ENCODE measurements at places on chromosomes 6 and 20.

DNA sequence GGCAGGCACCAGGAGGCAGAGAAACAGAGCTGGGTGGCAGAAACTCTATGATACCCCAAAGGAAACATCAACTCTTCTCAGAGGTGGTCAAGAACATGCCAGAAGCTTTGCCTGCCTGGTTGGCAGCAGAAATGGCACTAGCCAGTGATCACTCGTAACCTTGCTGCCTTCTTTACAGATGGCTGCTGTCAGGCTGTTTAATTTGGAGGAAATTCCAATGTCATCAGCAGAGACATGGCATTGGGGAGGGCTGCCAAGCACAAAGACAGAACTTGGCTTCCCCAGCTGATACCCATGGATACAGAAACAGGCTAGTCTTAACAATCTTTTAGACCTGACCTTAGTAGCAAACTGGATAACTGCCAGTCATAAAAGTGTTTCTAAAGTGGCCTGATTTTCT, 153.6 kb downstream of the GMPR start:
- DNase-seq: no peak

- no peak for DNase-seq
These were observed 60.3 kb downstream of the BMP6 start for GRCh38 chr6:7786214-7786661.

DNA sequence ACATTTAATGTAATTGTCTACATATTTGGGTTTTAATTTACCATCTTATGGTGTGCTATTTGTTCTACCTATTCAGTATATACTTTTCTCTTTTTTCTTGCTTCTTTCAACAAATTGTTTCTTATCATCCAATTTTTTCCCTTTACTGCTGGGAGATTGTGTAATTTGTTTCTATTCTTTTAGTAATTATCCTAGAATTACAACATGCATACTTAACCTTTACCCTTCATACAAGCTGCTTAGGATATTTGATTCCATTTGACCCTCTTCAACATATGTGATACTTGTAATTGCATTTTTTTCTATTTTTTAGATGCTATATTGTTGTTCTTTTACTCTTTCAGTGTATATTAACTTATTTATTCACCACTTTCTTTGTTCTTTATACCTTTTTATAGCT, 15.1 kb upstream of the TBPL1 start:
- DNase-seq: no peak

DNA sequence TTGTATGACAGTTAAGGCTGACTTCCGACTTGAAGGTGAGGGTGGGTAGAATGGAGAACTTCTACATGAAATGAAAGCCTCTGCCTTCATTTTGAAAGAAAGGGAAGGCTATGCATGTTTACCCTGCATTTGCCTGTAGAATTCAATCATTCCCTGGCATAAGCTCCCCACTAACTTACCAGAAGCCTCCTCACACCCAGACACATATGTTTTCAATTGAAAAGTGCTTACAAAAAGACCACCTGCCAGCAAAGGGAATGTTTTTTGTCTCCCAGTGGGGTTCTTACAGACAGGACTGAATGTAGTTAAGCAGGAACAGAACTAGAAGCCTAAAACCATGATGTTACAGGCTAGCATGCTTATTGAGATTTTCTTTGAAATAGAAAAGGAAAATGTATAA, 392.1 kb upstream of the HSF2 start:
- DNase-seq: no peak

- no peak for DNase-seq
These were observed 57.1 kb downstream of the TCP11 start for GRCh38 chr6:35084041-35084491.

- no peak for DNase-seq
These were observed 48.2 kb upstream of the TENT5A start for GRCh38 chr6:81800666-81801065.

DNA sequence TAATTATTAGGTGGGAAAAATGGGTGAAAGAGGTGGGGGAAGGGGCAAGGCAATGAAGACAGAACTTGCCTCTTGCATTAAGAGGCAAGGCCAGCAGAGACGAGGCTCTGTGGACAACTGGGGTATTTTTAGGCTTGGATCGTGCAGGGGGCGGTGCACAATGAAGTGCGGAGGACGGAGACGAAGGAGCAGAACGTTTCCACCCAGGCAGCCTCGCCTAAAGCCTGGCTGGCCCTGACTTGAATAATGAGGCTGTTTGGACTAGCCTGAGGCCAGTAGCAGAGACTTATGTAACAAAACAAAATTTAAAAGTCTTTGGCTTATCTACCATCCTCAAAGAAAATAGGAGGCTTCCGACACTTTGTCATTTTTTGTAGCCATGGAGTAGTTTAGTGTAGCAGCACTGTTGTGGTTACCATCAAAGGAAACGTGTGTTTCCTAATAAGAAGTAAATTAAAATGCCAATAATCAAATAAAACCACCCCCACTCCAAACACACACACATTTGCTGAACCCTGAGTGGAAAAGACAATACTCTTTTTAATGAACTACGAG, 370.0 kb upstream of the CNR1 start:
- DNase-seq: no peak

GRCh38 chr6:118316796-118317384, 231.2 kb upstream of the PLN start:
- no peak for DNase-seq

GRCh38 chr6:151009576-151009975, 144.1 kb downstream of the MTHFD1L start:
- no peak for DNase-seq

GRCh38 chr6:16519265-16520242, 241.7 kb downstream of the ATXN1 start:
- DNase-seq: no peak

DNA sequence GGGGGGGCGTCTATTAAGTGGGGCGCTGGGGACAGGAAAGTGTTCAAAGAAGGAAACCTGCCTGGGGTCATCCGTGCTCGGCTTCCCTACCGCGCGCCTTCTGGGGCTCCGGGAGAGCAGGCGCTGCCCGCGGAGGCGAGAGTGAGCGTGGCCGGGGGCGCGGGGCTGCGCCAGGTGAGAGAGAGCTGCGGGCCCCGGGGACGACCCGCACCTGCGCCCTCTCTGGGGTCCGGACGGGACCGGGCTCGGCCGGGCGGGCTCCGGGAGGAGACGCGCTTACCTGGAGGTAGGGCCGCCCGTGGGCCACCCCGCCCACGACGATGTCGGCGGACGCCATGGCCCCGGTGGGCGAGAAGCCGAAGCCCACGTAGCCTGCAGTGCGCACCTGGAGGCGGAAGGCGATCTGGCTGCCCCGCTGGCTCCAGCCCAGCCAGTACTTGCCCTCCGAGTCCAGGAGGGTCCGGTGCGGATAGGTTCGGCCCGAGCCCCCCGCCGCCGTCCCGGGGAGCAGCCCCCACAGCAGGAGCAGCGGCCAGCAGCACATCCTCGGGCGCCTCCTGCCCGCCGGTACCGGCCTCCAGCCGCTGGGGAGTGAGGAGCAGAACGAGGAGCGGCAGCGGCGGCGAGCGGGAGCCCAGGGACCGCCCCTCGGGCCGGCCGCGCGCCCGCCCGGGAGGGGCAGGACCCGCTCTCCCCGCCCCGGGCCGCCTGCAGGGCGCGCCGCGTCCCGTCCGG, at the start of gene MOXD1:
Gene MOXD1 (minus strand): TSS at position 593 of the 735 bp plus-strand sequence. CDS start 49 bp downstream, at position 544.
- DNase-seq: no peak

DNA sequence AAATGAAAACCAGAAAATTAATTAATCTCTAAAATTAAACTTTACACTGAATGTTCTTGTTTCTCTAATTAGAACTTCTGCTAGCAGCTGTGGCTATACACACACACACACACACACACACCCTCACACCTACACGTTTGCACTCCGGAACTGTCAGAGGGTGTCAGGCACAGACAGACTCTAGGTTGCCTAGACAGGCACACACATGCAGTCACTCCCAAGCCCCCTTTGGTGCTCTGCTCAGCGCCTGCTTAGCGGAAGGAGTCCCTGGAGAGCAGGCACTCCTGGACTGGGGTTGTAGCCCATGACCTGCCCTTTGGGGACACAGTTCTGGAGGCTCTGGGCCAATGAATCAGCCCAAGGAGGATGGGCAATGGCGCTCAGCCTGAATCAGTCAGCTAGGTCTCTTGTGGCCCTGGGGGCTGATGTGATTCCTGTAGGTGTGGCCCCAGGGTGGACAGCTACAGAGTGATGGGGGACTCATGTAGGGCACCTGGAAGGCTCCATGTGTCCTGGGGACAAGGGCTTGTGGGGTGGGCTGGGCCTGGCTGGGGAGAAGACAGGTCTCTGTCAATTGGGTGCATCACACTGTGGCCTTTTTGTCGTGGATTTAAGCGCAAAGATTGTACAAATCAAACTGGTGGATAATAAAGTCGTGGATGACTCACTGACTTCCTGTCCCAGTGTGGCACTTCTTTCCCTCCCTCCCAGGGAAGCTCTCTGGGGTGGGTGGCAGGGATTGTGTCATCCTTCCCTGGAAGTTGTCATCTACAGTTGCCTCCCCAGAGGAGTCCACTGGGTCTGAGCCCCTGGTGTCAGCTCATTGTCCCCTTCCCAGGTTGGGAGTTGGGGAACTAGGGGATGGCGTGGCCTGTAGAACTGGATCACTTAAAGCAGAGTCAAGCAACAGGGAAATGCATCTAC, 8.8 kb downstream of the TMEM151B start:
- DNase-seq: no peak

GRCh38 chr20:61599061-61599531, 347.0 kb downstream of the CDH4 start:
- no peak for DNase-seq

DNA sequence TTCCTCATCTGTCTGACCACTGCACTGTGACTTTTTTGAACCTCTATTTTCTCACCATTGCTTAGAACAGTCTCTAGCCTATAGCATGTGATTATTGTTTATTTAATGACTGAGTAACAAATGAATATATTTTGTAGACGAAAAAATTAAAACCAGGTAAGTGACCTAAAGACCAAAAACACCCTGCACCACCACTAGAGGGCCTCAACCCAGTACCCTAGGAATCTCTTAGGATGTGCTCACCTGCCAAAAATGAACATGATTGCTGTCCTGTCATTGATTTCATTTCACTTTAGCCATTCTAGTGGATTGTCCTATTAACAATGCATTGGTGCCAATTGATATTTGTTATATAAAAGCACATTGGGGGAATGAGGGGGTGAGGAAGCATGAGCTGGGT, 199.1 kb downstream of the COL9A1 start:
- DNase-seq: no peak

DNA sequence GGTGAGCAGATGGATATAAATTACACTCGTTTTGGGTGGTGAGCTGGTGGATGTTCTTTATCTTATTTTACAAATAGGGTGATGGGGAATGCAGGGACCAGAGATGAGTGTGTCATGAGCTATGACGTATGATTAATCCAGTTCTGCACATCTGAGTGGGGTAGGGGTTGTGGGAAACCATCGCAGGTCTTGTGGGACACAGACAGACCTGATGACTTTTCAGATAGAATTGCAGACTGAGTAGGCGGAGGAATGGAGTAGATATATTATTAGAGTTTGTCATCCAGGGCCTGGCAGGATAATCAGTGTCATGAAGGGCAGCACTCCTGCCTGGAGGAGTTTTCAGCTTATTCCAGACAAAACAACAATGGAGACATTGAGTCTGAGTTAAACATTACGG, 12.9 kb upstream of the DSP start:
- DNase-seq: no peak

DNA sequence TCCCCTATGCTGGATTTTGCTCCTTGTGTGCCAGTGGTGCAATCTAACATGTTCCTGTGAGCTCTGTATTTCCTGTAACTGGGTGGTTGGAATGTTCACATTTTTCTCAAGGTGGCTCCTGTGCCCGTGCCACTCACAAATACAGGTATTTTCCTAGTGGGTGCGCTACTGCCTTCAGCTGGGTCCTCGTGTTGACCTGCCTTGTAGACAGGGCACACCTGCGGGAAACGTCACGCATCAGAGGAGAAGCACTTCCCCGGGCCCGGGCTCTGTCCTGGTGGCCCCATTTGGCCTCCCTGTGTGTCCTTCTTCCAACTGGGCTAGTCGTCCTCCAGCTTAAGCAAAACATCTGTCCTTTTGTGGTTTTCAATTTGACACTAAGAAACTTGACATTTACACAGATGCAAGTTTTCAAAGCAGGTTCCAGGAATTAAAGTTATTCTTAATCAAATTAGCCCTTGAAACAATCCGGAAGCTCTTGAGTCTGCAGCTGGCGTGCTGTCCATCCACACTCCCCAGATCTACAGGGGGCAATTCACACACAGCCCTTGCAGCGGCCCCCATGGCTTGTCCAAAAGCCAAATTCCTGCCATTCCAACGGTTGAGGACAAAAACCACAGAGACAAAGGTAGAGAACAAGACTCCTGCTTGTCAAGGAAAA, 275.1 kb downstream of the CDC5L start:
- DNase-seq: no peak

DNA sequence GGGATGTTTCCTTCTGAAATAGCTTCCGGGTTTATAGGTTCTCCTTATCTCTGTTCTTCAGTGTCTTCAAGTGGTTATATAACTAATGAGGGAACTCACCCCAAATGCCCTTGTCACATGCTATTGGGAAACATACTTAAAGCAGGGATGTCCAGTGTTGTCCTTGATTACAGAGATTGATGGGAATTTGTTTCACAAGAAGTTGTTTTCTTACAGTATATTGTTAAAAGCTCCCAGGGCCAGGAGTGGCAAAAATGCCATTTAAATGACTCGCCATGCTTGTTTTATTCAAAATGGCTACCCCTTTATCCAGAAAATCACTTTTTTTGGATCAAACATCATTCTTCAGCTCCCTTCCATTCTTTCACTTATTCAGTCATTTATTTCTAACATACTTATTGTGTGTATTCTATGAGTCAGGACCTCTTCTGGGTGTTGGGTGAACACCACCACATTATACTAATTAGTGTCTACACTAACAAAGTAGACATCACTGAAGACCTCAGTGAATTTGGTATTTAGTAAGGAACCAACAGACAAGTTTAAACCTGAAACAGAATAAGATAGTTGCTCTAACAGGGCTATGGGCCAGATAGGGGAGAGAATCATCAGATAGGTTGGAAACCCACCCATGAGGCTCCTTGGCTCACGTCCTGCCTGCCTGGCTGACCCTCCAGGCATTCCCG, 791.1 kb downstream of the MAFB start:
- no peak for DNase-seq

- no peak for DNase-seq
These were observed 1.3 kb upstream of the NDUFAF4 start for GRCh38 chr6:96899019-96899418.

- DNase-seq: no peak
These were observed 103.1 kb upstream of the SMLR1 start for GRCh38 chr6:130724089-130724488.

DNA sequence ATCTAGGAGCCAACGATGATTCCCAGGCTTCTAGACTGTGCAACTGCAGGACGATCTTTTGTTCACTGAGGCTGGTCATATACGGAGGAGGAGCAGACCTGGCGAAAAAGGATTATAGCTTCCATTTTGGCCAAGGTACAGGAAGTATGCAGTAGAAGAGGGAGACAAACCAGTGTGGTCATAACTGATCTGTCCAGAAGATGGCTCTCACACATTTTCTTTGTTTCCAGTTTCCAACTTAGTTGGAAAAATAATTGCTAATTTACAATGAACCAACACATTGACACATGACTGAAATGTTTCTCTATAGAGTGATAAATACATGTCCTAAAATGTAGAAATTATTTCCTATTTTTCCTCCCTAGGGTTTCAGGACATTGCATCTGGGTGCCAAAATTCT, 364.1 kb upstream of the BTBD3 start:
- no peak for DNase-seq

- no peak for DNase-seq
These were observed 11.8 kb downstream of the SMOC2 start for GRCh38 chr6:168452685-168453377.

- DNase-seq: no peak
These were observed 63.9 kb upstream of the MRPS10 start for GRCh38 chr6:42281570-42281969.

All from activated naive CD8-positive, alpha-beta T cell treated with anti-CD3 and anti-CD28 coated beads, Interleukin-2, amount 50 U/mL, for 16 hours (primary cell).